ENCODE measurements at places on chromosomes 4 and X.

DNA sequence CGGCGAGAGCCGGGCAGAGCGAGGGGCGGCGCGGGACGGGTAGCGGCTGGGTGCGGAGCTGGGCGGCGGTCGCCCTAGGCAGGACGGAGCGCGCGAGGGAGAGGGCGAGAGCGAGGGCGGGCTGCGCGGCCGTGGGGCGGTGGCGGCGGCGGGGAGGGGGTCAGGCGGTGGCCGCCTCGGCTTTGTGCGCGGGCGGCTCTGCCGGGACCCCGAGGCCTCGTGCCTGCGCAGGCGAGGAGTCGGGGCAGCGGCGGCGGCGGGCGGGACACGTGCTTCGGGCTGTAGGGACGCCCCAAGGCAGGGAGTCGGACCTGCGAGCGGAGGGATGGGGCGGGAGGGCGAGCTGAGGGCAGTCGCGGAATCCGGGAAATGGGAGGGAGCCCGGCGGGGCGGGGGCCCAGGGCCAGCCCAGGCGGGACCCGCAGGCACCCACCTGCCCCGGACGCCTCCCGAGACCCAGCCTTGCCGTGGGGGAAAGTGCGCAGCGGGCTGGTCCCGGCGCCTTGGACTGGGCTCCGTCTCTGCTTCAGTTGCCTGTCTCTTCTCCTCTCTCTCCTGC is 465 bp downstream of the BMPR1B start:
- DNase-seq: no peak

DNA sequence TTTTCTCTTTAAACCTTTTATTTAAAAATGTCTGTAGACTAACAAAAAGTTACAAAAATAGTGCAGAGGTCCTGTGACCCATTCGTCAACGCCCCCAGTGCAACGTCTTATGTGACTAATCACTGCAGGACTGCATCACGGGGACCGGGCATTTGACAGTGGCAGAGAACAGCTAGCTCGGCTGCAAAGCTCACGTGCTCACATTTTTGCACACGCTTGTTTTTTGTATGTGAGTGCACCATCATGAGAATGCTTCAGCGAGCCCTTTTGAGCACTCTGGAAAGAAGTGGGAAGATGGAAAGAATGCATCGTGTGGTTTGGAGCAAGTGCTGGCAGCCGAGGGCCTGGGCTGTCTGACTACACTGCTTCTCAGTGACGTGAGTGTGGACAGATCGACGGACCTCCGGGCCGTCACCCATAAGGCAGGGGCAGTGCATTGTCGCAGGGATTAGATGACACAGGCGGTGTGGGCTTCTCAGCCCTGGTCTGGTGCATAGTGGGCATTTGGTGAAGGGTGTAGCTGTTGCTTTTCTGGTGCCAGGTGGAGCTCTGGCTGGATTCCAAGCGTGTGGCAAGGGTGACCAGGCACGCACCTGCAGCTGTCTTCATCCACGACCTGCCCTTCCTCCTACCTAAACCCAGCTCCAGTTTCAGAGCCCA is 17.7 kb downstream of the SPON2 start:
- no peak for DNase-seq

DNA sequence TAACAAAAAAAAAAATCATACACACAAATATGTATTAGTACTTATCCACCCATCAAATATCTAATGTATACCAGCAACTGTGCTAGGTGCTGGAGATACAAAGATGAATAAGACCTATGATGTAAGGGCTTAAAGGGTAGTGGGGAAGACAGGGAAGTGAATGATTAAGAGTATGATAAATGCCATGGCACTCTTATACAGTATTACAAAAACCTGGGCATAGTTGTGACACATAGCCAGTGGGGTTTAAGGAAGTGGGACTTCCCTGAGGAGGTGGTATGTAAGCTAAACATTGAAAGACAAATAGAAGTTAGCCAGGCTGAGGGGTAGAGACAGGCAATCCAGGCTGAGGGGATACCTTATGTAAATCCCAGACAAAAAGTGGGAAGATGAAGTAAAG is 23.5 kb downstream of the CHM start:
- no peak for DNase-seq

DNA sequence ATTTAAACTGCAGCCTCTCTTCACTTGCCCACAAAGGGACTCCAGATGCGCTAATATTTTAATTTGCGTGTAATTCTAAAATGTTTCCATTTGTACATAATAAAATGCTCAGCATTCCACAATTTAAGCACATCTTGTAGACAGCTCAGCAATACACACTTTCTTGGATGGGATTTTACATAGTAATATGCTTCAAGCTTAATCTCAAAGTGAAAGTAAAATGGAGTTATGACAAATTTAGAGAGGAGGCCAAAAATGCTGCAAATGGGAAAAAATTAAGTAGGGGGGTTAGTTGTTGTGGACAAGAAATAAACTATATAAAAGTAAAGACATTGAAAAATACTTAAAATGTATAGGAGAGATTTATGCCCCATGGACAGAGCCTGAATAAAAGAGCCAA is 149.1 kb downstream of the FBXO8 start:
- DNase-seq: no peak

DNA sequence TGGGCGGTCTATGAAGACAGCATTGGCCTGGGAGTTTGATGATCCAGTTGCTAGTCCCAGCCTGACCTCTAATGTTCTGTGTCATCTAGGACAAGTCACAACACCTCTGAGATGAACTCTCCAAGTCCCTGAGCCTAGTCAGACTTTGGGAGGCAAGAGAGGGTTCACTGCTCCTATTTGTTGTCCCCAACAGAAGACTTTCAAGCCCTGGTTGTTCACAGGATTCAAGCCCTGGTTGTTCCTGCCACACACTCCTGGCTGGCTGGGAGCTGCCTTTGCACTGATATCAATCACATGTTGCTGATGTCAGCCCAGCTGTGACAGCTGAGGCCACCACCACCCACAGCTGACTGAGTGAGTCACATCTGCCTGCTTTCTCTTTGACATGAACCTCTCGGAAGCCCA is 253.2 kb upstream of the RASGEF1B start:
- DNase-seq: peak; percentile 35

GRCh38 chrX:123881330-123881729 is 21.5 kb downstream of the XIAP start:
- DNase-seq: no peak

DNA sequence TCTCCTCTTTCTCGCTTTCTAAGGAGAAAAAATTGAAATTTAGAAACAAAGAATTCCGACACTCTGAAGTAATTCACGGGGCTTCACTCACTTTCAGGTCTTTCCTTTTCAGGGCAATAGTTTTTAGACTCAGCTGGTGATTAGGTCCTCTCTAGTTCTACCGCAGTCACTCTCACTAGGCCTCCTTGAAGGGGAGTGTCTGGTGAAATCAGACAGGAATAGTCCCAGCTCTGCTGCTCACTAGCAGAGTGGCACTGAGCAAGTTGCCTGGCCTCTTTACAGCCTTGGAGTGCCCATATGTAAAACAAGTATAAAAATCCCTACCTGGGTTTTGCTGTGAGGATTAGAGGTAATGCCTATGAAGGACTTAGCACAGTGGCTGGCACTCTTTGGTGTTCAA is 64.1 kb downstream of the NEUROG2 start:
- no peak for DNase-seq

DNA sequence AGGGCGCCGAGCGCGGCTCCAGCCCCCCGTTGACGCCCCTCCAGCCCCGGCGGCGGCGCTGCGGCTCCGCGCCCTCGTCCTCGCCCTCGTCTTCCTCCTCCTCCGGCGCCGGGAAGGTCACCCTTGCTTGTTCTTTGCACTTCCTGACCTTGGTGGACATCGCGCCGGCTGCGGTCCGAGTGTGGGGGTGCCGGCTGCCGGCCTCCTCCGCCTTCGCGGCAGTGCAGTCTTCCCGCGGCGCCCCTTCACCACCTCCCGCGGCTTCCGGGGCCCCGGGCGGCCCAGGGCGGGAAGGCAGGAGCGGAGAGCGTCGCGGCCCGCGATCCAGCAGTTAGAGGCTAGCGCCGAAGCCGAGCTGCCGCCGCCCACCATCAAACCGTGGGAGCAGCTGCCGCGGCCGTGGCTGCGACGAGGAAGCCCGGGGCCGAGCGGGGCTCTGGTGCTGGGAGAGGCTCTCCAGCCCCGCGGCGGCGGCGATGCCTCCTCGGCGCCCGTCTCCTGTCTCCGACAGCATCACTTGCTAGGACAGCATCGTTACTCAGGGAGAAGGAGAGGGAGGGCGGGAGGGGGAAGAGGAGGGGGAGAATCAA is at the start of gene TRPC3:
Gene TRPC3 (minus strand): TSS at position 540 of the 590 bp plus-strand sequence. CDS start 380 bp downstream, at position 160.
- DNase-seq: no peak

- DNase-seq: no peak
Observed at GRCh38 chr4:1583051-1583785, 100.9 kb downstream of the FAM53A start.

- DNase-seq: no peak
Observed at GRCh38 chrX:25124391-25124790, 108.6 kb upstream of the ARX start.
